ENCODE measurements at places on chromosomes 1 and 21.

GRCh38 chr1:64212031-64212430, 8.6 kb downstream of the UBE2U start:
- peak; percentile 71 for DNase-seq

DNA sequence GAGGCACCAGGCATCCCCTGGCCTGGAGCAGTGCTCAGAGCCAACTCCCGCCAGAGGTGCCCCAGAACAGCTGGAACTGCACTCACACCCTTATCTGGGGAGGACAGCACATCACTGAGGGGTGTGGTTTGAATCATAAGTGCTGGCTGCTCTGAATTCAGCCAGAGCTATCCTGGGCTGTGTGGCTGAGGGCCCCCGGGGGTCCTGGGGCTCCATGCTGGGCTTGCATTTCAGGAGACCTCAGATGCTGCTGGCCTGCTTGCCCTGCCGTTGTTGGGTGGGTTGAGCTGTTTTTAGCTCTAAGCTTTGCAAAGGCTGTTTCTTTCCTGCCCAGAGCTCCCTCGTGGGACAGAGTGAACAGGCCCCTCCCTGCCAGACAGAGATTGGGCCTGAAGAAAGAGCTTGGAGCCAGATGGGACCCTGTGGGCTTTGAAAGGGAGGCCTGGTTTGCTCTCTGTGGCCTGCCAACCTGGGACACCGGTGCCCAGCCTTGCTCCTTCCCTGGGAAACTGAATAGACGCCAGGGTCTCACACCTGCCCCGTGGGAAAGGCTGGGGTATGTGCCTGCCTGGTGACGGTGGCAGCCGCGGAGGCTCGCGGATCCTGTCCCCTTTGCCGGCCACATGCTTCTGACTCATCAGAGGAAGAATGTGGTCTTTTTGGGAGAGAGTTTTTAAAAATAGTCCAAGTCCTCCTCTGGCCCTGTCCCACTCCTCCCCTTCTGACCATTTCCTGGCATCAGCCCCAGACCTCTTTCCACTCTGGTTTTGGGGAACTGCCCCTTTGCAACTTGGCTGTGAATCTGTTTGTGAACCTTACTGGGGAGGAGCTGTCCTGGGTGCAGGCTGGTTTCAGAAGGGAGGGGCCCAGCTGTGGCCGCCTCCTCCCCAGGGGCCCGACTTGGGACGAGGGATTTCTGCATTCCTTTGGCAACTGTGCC, 30.0 kb downstream of the ARHGEF10L start:
- peak; percentile 98 for DNase-seq

- peak; percentile 73 for DNase-seq
Measured at GRCh38 chr1:152052606-152053005, 15.8 kb upstream of the S100A11 start.

- no peak for DNase-seq
Measured at GRCh38 chr1:27058966-27059669, 46.5 kb upstream of the TENT5B start.

- peak; percentile 96 for DNase-seq
Measured at GRCh38 chr1:159881622-159882526, 18.1 kb downstream of the CFAP45 start.
